Bronchial epithelial cell (primary cell): ENCODE measurements at places on chromosomes 1 and 21.

GRCh38 chr1:37931102-37931360 lies 15.8 kb downstream of the INPP5B start:
- DNase-seq: no peak

GRCh38 chr1:203534526-203534925 lies 40.6 kb downstream of the OPTC start:
- DNase-seq: peak; percentile 97

- DNase-seq: no peak
These were observed 53.5 kb downstream of the ST3GAL3 start for GRCh38 chr1:43760745-43761317.

DNA sequence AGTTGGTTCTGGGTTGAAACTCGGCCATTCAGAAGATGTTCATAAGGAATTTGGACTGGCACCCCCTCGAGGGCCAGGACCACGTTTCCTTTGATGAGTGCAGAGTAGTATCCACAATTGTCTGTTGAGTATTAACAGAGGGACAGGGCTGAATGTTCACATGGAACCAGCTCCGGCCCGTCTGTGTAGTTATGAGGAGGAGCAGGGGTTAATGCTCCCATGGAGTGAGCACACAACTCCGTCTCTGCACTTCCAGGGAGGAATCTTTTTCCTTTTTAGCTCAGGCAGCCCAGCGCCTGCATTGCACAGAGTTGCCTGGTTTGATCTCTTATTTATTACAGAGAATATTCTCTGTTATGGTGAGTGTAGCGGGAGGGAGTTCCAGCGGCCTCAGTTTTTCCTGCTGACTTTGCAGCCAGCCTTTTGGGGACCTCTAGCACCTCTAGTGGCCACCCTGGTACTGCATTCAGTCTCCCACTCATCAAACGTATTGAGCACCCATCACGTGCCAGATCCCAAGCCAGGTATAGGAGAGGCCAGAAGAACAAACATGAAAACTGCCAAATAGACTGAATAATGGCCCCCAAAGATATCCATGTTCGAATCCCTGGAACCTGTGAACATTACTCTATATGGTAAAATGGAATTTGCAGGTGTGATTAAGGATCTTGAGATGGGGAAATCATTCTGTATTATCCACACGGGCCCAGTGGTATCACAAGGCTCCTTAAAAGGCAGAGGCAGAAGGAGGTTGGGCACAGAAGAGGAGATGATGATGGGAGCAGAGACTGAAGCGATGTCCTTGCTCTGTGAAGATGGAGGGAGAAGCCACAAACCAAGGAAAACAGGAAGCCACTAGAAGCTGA lies 167.7 kb upstream of the CSF3R start:
- peak; percentile 51 for DNase-seq

DNA sequence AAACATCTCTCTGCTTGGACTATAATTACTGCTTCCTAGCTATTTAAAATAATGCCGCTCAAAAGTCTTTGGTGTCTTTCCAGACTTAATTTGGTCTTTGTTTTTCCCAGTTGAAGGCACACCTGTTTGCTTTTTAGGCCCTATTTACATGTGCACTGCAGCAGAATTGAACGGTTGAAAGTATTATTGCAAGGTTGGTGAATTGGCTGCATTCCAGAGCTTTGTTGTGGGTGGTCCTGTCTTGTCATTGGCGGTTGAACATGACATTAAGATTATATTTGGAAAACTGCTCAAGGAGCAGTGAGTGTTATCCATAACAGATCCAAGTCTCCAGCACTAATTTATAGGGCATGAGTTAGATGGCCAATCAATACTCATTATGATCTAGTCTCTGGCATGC lies 656.3 kb downstream of the PTPRC start:
- DNase-seq: no peak

DNA sequence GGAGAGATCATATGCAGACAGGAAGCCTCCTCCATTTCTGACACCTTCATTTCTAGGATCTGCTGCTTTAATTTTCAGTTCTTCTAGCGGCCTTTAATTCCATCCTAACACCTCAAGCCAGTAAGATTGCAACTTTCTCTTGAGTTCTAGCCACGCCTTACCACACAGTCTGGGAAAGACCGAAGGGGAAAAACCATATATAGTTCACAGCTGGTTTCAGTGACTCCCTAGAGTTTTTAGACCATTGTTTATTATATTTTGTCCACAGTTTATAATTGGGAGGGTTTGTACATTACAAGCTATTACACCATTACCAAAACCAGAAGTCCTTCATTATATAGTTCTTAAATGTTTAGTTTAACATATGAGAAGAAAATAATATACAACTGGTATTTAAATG lies 37.5 kb downstream of the DPH5 start:
- no peak for DNase-seq

DNA sequence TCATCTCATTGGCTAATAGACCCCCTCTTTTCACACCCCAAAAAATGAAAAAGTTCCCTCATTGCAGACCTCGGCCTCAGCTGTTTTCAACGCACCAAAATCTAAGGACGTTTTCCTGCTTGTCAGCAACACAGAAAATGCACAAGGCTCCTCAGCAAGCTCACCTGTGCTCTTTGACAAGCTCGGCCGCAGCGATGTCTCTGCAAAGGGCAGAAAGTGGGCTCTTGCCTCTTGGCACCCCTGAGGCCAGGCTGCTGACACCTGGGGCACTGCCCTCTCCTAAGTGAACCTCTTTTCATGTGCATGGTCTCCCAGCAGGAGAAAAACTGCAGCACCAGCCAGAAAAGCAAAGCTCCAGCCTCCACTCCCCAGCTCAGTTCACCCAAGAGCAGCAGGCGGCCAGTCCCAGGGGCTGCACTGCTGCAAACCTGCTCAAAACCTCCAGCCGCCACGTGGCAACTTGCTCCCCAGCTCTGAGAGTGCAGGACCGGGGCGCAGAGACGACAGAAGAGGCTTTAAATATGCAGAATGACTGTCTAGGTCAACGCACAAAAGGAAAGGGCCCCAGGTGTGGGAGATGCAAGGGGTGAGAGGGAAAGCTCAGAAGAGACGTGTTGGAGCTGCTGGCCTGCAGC lies 101.7 kb downstream of the PDE9A start:
- no peak for DNase-seq

GRCh38 chr1:68093737-68094136 lies 43.3 kb upstream of the DIRAS3 start:
- DNase-seq: peak; percentile 13

DNA sequence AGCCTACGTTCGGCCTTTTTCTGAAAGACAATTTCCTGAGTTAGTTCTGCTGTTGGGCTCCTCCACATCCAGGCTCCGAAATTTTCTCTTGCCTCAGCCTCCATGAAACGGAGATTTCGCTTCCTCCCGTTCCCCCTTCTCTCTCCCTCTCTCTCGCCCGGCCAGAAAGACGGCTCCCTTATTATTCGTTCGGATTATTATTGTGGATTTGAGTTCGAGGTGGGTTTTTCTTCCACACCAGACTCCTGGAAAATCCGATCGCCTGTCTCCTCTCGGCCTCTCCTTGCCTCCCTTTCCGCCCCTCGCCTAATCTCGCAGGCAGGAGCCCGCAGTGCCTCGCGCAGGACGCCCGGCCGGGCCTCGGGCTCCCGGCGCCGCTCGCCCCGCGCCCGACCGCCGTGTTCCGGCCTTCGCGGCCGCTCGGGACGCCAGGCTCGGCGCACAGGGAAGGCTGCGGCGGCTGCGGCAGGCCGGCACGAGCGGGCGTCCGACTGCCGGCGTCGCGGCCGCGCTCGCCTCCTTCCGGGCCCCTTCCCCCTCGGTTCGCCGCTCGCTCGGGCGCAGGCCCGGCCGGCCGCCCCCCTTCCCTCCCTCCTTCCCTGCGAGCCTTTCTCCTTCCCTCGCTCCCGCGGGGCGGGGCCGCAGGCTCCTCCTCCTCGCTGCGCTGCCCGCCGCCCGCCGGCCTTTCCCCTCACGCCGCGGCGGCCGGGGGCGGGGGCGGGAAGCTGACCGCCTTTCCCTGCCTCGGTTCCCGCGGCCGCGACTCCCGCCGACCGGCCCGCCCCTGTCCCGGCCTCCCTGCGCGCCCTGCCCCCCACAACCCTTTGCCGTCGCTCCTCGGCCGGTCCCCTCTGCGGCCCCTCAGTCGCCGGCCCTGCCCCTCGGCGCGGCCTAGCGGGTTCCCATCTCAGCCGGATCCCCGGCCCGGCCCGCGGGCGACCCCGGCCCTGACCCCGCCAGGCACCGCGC lies at the start of gene ARHGEF11:
ARHGEF11 (minus strand) TSS at position 493 of the 969 bp plus-strand sequence. CDS start 1,412 bp downstream, outside the sequence.
- peak; percentile 66 for DNase-seq

DNA sequence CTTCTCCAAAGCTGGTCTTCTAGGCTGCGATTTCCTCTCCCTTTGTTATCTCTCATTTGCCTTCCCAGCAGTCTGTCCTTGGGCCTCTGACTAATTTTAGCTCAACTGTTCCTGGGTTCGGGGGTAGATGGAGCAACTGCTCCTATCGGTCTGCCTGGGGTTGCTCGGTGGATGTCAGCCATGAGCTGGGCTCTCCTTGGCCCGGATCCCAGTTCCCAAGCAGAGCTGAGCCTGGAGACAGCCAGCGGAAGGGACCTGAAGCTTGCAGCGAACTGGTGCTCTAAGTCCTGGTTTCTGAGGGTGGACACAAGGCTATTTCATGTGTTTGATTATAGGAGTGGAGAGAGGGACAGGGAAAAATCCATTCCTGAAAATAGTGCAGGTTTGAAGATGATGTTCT lies 423.0 kb downstream of the RPS6KC1 start:
- no peak for DNase-seq

DNA sequence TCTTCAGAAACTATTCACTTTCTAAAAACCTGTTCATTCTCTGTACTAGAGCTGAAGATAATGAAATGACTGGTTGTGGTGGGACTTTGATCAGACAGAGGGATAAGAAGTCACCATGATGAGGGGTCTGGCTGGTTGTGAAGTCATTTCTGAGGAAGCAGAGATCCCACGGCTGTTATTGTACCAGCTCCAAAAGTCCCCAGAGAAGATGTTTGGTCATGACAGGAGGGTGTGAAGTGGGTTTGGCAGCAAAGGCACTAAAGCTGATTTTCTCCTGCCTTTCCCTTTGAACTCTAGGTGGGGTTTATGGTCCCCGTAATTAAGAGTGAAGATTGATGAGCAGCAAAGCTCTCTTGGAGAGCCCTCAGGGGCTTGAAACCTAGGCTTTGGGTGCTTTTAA lies 103.1 kb upstream of the CACHD1 start:
- no peak for DNase-seq

DNA sequence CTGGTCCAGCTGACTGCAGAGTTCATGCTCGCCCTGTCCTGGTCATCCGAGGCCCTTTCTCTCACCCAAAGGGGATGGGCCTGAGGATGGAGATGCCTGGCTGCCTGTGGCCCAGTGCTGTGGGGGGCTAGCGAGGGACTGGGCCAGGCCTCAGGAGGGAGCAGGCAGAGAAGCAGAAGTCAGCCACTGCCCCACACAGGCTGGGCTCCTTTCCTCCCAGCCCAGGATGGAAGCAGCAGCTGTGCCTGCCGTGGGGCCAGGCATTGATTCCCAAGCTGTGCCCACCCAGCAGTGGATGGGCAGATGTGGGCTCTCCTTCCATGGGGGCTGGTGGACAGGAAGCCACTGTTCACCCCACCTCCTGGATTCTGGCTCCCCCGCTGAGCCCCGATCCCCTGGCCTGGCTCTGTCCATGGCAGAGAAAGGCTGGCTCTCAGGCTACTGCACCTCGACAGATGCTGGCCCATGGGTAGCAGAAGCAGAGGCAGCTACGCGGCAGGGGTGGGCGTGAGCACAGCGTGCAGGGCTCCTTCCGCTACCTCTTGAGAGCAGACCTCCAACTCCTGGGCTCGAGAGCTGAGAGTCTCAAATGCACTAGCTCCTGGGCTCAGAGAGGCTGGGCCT lies 24.6 kb downstream of the RUNX3 start:
- DNase-seq: no peak

DNA sequence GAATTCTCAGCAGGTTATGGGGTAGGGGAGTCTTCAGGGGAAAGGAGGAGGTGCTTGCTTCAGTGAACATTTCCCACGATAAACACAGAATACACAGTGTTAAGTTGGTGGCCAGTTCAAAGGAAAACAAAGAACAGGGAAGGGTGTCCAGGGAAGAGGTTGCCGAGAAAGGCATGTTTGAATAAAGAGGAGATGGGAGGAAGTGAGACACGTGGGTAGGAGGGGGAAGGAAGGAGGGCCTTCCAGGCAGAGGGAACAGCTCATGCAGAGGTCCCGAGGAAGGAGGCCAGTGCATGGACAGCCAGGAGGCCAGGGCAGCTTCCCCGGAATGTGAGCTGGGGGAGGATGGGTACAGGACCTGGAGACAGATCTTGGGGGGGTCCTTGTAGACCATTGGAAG lies 130.3 kb upstream of the TMEM51 start:
- DNase-seq: no peak
